ENCODE measurements at places on chromosomes 3 and 15.

DNA sequence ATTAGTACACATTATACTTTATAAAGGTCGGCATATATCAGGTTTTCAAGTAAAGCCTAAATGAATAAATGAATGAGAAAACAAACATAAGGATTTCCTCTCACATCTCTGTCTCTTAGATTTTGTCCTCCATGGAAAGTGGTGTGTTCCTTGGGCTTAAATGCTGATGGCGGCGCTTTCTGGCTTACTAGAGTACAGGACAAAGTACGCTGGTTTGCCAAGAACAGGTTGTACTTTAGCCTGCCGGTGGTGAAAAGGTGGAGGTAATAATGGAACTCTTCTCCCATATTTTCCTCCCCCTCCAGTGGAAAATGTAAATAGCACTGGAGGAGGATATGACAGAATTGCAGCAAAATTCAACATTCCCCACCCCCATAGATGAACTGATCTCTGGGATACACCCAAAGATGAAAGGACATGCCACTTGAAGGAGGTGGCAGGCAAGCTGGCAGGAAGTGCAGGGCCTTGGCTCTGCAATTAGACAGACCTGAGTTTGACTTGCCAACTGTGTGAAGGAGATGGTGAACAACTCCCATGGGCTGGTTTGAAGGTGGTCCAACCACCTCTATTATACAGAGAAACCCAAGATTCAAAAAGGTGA lies 29.3 kb downstream of the CEP152 start:
- no peak for DNase-seq

DNA sequence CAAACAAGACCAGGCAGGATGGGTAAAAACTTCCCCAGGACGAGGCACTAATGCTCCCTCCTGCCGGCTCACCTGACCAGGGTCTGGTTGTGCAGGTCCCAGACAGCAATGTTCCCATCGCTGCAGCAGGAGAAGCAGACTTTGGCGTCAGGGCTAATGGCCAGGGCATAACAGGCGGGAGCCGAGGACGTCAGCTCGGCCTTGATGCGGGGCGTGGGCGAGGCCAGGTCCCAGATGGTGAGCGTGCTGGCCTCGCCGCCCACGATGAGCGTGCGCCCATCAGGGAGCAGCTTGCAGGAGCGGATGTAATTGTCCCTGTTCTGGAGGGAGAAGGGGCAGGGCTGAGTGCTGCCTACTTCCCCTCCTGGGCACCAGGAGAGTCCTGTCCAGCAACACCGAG lies 43.4 kb downstream of the TLE3 start:
- no peak for DNase-seq

- DNase-seq = no peak
Observed at GRCh38 chr15:67801926-67802914, 23.1 kb upstream of the SKOR1 start.

DNA sequence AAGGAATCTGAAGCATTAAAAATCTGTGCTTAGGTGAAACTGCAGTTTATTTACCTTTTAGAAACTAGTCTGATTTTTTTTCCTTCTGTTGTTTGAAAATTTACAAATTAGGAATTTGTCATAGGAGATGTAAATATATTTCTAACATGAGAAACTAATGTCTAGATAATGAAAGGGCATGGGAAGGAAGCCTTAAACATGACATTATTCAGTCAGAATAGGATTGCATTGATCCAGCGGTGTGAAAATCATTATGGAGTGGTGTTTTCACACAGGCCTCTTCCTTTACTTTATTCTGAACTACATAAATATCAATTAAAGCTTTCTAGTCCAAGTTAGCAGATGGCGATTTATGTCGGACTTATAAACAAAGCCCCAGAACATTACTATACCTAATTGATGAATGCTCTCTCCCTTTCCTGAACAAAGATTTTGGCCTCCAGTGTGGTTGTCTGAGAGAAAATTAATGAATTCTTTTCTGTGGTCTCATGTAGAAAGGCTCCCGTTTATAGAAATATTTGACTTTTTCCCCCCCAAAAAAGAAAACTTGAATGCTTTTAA lies 37.9 kb downstream of the FNDC3B start:
- DNase-seq = no peak

GRCh38 chr3:113212150-113212843 lies 940 bp downstream of the BOC start:
- no peak for DNase-seq

- DNase-seq = no peak
Observed at GRCh38 chr3:57927916-57928315, 80.3 kb upstream of the FLNB start.

GRCh38 chr3:87397211-87397610 lies 120.8 kb upstream of the POU1F1 start:
- DNase-seq = no peak

DNA sequence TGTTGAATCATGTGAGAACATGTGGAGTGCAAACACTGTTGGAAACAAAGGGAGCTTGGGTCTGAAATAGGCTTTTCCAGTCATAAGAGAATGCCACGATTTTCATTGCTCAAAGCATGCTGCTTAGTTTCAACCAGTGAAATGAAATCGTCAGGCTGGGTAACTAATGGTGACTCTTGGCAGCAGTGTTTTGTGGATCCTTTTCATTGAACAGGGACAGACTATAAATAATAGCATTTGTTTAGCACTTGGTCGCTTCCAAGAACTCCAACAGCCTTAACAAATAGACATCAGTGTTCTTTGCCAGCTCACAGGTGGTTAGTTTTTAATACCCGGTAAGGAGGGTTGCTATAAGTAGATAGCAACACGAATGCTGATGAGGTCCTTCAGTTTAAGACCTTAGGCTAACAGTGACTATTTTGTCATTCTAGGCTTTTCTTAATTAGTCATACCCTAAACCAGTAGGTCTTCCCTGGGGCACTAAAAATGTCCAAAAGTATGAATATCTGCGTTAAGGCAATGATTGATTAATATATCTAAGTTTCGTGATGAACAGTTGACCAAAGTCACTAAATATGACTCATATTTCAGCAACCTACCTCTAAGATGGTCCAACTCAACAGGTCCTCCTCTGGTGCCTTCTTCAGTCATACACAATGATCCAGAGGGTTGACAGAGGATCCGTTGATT lies 15.8 kb downstream of the TP63 start:
- no peak for DNase-seq

GRCh38 chr3:178950676-178951075 lies 120.9 kb downstream of the ZMAT3 start:
- no peak for DNase-seq

DNA sequence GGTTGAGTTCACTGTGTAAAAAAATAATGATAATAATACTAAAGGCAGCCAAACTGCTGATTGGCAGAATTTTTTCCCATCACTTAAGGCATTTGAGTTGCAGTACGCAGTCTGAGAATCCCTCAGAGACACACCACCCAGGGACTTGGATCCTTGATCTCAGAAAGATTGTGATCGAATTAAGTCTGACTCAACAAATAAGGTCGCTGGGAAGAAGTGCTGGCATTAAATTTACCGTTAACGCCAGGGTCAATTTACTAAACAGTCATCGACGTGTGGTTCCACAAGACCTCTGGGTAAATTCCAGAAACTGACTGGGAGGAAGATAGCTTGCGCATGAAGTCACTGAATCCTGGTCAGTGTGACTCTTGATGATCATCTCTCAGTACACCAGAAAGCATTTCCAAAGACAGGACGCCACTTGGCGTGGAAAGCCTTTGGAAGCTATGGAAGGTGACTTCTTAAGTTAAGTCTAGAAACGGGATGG lies 48.3 kb upstream of the CGNL1 start:
- no peak for DNase-seq

DNA sequence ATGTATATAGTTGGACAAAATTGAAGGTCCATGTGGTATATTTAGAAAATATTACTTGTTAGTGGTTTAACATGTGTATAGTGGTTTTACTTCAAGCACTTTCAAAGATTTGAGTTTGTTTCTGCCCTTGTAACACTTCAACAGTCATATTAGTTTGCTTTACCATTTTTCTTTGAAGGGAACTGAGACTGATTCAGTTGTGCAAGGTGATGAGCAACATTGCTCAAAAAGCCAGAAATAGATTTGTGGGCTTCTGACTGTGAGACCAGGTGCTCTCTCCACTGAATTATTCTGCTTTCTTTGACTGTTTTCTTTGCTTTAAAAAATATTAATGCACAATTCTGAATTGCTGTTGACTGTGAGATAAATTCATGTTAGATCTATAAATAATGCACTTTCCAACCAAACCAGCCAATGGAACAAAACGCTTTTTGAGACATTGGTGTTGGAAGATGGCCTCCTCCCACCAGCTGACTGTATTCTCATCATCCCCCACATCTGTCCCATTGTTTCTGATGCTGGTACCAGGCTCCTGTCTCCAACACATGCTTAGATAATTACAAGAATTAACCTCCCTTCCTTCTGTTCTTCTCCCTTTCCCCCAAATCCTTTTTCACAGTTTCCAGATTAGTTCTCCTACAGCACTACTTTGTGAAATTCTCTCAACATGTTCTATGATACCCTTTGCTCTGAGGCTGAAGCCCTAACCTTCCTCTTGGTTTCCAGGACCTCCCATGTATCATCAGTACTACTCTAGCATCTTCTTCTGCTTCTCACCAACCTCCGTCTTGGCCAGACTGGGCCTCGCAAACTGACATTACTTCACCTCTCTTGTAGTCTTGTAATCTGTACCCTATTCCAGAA lies 27.9 kb downstream of the PLCL2 start:
- DNase-seq = no peak

GRCh38 chr3:184085389-184085852 lies 11.4 kb upstream of the HTR3E start:
- no peak for DNase-seq

DNA sequence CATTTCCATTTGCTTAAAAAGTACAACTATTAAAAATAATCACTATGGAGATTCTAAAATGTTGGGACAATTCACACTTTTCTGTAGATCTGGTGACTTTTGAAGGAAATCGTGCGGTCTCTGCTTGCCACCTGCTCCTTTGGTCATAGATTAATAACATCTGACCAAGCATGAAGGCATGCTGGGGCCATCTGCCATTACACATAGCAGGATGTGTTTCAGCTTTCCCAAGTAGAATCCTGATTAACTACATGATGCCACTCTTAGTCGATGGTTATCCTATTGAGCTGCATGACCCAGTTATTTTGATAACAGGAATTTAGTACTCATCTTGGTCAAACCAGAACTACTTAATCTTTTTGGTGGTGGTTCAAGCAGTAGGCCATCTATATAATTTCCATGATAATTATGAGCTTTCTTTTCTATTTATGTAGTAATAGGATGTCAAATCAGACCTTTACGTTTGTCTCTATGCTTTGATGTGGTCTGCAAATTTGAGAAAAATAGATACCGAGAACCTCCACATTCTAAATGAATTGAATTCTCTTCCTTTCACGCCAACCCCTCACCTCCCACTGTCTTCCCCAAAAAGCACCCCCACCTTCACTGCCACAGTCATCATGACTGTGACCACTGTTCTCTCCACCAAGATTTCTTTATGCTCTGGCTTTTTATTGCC lies 158.1 kb downstream of the DIPK2A start:
- no peak for DNase-seq

GRCh38 chr3:12201813-12202212 lies 43.1 kb upstream of the TIMP4 start:
- no peak for DNase-seq

DNA sequence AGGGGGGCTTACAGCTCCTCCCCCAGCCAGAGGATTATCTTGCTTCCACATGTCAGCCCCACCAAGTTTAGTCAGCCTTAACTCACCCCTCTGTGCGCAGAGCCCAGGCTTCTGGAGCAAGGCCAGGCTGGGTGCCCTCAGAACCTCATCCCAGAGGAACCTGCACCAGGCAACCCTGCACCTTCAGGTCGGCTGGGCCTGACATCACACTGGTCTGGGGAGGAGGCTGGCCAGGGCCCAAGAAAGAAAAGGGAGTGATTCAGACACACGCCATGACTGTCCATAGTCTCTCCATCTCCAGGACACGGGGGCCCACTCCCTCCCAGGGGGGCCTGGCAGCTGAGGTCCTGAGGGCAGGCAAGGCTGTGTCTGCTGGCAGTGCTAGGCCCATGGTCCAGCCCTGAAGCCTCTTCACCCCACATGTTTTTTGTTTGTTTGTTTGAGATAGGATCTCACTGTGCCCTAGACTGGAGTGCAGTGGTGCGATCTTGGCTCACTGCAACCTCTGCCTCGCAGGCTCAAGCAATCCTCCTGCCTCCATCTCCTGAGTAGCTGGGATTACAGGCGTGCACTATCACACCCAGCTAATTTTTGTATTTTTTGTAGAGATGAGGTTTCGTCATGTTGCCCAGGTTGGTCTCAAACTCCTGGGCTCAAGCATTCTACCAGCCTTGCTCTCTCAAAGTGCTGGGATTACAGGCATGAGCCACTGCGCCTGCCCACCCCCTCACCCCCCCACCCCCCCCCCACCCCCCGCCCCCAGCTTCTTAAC lies 11.1 kb downstream of the TNK2 start:
- no peak for DNase-seq

DNA sequence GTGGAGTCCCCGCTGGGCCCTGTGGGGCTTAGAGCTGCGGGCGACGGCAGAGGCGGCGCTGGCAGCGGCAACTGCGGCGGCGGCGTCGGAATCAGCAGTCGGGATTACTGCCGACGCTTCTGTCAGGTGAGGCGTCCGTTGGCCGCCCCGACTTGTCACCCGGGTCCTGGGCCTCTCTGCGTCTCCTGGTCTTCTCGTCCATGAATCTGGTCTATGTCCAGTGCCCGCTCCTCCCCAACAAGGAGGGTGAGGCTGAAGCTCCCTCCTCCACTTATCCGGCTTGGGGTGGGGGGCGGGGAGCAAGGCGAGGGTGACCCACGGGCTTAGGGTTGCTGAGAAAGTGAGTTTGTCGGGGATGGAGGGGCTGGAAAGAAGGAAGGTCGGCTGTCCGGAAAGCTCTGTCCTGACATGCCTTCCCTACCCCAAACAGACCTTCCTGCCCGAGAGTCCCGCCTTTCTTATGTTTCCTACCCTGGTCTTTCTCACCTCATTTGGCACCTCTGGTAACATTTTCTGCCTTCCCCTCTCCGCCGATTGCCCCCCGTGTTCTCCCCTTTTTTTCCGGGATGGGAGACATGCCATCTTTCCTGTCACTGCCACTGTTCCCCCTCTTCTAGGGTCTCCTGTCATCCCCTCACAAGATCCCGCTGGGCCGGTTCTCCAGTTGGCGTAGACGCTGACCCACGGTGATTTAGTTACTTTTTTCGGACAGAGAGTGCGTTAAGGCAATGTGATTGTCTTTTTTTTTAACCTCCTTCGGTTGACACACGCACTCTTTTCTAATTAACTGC lies 520 bp downstream of the ZNF654 start:
- no peak for DNase-seq

GRCh38 chr3:153260681-153261080 lies 98.7 kb downstream of the RAP2B start:
- DNase-seq = no peak

- no peak for DNase-seq
Observed at GRCh38 chr15:52171386-52171785, 19.8 kb downstream of the GNB5 start.

All from GM19239 (cell line).